Karpas-422 (cell line): ENCODE measurements at places on chromosomes 7 and 10. TPM values are rescaled to one million over a fixed set of nuclear protein-coding genes. Genes with fewer than 3 reads are reported as not detected.
A peak's percentile ranks its signal among the peaks of the same experiment; 100 is the strongest.

Gene ATOH7
- total RNA-seq, result not detected in 2 replicates

Gene PAX4
- not detected in 2 replicates for total RNA-seq

Gene SPDYE2B
- total RNA-seq, result not detected in 2 replicates

Gene ADRA2A
- total RNA-seq, result 0.04 TPM in 1 of 2 replicates, not detected in the other

Gene TMEM254
- 14.1 and 36.9 TPM in 2 replicates for total RNA-seq

Gene PILRA
- 2.3 and 2.4 TPM in 2 replicates for total RNA-seq

Gene AS3MT
- total RNA-seq, result not detected in 2 replicates

DNA sequence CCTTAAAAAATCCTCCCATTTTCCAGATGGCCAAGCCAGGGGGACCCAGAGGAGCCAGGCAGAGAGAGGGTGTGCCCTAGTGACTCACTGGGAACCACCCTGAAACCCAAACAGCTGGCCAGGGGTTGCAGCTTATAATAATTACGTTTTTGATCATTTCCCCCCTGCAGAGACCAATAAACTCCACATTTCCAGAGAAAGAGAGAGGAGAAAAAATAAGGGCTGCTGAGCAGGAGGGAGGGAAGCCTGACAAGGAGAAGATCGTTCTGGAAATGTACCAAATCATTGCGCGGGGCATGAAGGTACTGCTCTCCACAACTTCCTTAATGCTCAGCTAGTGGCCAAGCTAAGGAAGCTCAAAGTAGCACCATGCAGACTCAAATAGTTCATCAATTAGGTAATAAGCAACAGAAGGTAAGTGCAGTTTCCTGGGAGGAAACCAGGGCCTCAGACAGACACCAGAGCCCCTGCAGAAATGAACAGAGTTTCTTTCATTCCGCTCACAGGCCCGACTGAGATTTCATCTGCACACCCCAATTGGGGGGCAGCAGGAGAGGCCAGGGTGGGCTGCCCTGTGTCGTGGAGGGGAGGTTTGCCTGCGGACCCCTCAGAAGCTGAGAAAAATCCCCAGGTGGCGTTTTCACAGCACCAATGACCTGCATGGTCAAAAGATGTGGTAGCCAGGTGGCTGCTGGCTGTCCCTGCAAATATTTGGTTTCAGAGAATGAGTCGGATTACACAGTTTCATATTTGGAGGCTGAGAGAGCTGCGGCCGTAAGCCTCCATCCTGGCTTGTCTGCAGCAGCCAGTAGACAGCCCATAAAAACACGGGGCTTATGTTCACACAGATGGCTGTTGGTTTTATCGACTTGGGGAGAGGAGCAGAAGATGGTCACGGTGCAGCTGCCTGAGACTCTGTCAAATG, 153.2 kb upstream of the LYZL2 start:
- no peak overlapping the region for H3K4me3 ChIP-seq
- H3K4me1 ChIP-seq, result no peaks in the 10 kb centered on the region
- no peak overlapping the region for H3K27ac ChIP-seq
- H3K27me3 ChIP-seq, result no peaks in the 10 kb centered on the region
- DNase-seq, result no peak

DNA sequence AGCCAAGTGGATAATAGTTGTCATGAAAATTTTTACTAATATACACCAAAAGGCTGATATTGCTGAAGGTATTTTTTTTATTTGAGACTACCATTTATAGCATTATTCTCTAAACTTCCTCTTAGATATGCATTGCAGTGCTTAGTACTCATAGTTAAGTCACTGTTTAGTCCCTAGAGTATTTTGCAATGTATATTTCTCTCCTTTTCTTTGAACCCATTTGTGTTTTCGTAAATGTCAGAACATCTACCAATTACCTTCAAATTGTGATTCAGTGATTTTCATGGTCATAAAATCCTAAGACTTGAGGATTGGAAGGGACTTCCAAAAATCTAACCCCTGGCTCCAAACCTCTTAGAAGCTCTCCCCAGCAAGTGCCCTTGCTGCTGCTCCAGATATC, 21.5 kb upstream of the CYP26C1 start:
- no peak overlapping the region for H3K4me3 ChIP-seq
- no peaks in the 10 kb centered on the region for H3K36me3 ChIP-seq
- peak overlapping the region; percentile 19; the same call in 1 of the 2 replicates for H3K27ac ChIP-seq
- no peak for DNase-seq
- H3K4me1 ChIP-seq, result peaks cover 17% of the 10 kb centered on the region

DNA sequence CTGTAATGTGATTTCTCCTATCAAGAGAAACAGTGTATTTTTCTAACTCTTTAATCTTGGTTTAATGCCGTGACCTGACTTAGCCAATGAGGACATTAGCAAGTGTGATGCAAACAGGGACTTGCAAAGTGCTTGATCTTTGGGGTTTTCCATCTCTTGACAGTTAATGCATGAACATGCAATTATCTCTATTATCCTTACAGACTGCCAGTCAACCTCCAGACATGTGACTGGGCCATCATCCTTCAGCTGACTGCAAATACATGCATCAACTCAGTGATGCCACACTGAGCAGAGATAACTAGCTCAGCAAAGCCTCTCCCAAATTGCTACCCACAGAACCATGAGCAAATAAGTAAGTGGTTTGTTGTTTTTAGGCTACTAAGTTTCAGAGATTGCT, 409.6 kb downstream of the GPAM start:
- H3K27ac ChIP-seq, result no peak overlapping the region
- H3K4me3 ChIP-seq, result no peak overlapping the region
- no peaks in the 10 kb centered on the region for H3K4me1 ChIP-seq
- no peak for DNase-seq

- no peak overlapping the region for H3K27ac ChIP-seq
- DNase-seq, result no peak
- no peak overlapping the region for H3K4me3 ChIP-seq
- no peaks in the 10 kb centered on the region for H3K36me3 ChIP-seq
Observed at GRCh38 chr10:107280293-107280692, 115.8 kb upstream of the SORCS1 start.

- H3K27ac ChIP-seq, result no peak overlapping the region
- H3K4me3 ChIP-seq, result no peak overlapping the region
- H3K27me3 ChIP-seq, result no peaks in the 10 kb centered on the region
- H3K36me3 ChIP-seq, result no peaks in the 10 kb centered on the region
- H3K4me1 ChIP-seq, result no peaks in the 10 kb centered on the region
Observed at GRCh38 chr7:25752967-25753791, 398.8 kb upstream of the NFE2L3 start.

DNA sequence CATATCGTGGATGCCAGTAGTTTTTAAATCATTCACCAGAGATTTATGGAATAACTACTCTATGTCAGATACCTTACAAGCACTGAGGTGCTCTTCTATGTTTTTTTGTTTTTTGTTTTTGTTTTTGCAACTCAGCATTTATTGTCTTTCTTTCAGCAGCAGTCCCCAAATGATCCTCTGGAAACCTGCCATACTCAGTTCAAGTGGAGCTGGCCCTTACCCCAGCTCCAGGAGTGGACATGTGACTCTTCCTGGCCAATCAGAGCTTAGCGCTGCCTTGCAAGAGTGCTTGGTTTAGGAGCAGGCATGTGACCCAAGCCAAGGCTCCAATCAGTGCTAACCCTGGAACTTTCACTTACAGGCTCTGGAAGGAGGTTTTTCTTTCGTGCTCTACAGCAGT, 356.6 kb upstream of the ZMIZ1 start:
- peaks cover 3% of the 10 kb centered on the region; the same call in 1 of the 2 replicates for H3K27me3 ChIP-seq
- DNase-seq, result no peak
- H3K4me3 ChIP-seq, result no peak overlapping the region

DNA sequence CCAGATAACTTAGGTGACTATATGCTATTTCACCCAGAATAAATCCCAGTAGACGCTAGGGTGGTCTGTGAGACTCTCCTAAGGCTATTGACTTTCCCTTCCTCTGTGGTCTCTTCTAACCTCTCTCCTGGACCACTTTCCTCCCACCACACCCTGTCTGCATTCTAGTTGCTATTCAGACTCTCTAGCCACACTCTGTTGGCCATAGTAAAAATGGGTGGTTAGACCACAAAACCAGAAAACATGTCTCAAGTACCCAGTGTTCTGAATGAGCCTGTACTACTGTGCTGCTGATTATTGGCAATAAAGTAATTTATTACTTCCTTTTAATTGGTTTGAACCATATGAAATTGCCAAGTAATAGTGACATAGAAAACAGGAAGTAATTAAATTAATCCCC, 240.8 kb downstream of the KIF20B start:
- no peak overlapping the region for H3K27ac ChIP-seq
- H3K27me3 ChIP-seq, result no peaks in the 10 kb centered on the region
- H3K4me3 ChIP-seq, result no peak overlapping the region
- DNase-seq, result no peak
- H3K4me1 ChIP-seq, result no peaks in the 10 kb centered on the region
- no peaks in the 10 kb centered on the region for H3K36me3 ChIP-seq

- no peak overlapping the region for H3K4me3 ChIP-seq
- no peaks in the 10 kb centered on the region for H3K4me1 ChIP-seq
- H3K27me3 ChIP-seq, result no peaks in the 10 kb centered on the region
- no peak overlapping the region for H3K27ac ChIP-seq
- no peaks in the 10 kb centered on the region for H3K36me3 ChIP-seq
Observed at GRCh38 chr10:4522296-4523000, 303.6 kb upstream of the AKR1E2 start.

DNA sequence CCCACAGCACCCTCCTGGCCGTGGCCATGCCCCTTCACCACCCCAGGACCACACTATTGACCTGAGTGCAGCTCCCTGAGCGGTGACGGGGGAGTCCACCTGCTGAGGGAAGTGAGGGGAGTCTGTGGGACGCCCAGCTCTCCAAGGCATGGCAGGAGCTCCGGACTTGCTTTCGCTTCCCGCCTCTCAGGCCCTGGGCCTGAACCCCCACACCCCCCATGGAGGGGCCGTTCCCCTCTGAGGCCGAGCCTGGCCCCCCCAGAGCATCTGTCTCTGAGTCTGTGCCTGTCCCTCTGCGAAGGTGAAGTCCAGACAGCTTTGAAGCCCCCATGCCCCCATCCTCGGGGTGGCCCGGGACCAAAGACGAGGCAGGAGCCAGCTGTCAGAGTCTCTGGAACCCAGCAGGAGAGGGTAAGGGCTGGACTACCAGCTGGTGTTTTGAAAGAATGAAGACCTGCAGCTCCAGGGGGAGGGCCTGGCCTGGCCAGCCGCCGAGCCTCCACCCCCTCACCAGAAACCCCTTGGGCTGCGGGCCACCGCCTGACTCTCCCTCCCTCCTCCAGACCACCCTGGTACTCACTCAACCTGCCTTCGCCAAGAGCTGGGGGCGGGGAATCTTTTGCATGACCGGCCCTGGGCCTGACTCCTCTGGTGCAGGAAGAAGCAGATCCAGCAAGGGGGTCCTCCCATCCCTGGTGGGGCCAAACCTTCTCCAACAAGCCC, 114.0 kb downstream of the PDGFA start:
- no peaks in the 10 kb centered on the region for H3K4me1 ChIP-seq
- no peaks in the 10 kb centered on the region for H3K27me3 ChIP-seq
- no peaks in the 10 kb centered on the region for H3K36me3 ChIP-seq
- H3K4me3 ChIP-seq, result no peak overlapping the region

- no peaks in the 10 kb centered on the region for H3K36me3 ChIP-seq
- no peak overlapping the region for H3K27ac ChIP-seq
- DNase-seq, result no peak
- no peak overlapping the region for H3K4me3 ChIP-seq
- no peaks in the 10 kb centered on the region for H3K27me3 ChIP-seq
Observed at GRCh38 chr7:92916770-92917224, 80.4 kb upstream of the CDK6 start.

DNA sequence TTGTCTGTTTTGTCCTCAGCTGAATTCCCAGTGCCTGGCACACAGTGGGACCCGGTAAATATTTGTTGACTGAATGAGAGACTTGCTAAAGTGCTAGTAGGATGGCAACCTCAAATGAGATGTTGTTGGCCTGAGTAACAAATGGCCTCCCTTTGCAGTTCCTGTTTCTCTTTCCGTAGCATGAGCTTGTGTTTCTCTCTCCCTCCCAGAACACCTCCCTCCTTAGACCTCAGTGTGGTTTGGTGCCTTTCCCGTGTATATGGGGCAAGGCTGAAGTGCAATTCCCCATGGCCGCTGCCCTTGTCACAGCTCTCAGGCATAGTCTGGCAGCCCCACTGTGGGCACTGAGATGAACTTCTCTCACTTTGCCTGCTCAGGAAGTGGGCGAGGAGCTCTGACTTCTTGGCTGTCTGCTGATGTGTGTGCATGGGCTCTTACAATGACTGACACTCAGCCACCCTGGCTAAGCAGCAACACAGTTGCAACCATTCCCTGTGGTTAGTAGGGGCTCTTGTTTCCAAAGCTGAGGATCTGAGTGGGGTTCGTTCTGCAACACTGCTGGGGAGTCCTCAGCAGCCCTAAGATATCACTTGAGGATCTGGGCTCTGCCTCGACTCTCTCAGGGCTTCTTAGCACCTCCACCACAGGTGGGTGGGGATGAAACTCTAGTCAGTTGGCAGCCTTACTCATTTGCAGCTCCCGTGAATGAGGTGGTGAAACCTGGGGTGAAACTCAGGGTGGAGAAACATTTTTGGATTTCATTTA, 136.1 kb downstream of the ICA1 start:
- H3K27ac ChIP-seq, result no peak overlapping the region
- H3K4me1 ChIP-seq, result peaks cover 22% of the 10 kb centered on the region
- peak; percentile 51 for DNase-seq
- no peaks in the 10 kb centered on the region for H3K27me3 ChIP-seq

DNA sequence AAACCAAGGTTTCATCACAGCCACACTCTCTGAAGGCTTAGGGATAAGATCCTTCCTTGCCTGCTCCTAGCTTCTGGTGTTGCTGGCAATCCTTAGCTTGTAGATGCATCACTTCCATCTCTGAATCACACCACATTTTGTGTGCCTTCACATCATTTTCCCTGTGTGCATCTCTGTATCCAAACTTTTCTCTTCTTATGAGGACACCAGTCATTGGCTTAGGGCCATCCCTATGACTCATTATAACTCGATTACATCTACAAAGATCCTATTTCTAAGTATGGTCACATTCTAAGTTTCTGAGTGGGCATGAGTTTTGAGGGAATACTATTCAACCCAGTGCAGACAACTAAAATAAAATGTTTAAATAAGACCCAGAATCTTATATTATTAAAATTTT, 121.7 kb downstream of the C7orf25 start:
- no peaks in the 10 kb centered on the region for H3K36me3 ChIP-seq
- DNase-seq, result no peak
- H3K27ac ChIP-seq, result no peak overlapping the region
- H3K27me3 ChIP-seq, result no peaks in the 10 kb centered on the region
- no peaks in the 10 kb centered on the region for H3K4me1 ChIP-seq
- no peak overlapping the region for H3K4me3 ChIP-seq

GRCh38 chr7:35617041-35617440, 77.9 kb downstream of the HERPUD2 start:
- no peaks in the 10 kb centered on the region for H3K4me1 ChIP-seq
- no peaks in the 10 kb centered on the region for H3K27me3 ChIP-seq
- H3K36me3 ChIP-seq, result no peaks in the 10 kb centered on the region
- no peak for DNase-seq
- H3K4me3 ChIP-seq, result no peak overlapping the region
- H3K27ac ChIP-seq, result no peak overlapping the region
